ENCODE measurements at places on chromosomes 2 and 18. TPM values are rescaled to one million over a fixed set of nuclear protein-coding genes. Genes with fewer than 3 reads are reported as not detected.

GRCh38 chr2:19362755-19363473 is 4.5 kb upstream of the OSR1 start:
- DNase-seq: no peak

The ANKRD62 gene
- not detected for total RNA-seq

DNA sequence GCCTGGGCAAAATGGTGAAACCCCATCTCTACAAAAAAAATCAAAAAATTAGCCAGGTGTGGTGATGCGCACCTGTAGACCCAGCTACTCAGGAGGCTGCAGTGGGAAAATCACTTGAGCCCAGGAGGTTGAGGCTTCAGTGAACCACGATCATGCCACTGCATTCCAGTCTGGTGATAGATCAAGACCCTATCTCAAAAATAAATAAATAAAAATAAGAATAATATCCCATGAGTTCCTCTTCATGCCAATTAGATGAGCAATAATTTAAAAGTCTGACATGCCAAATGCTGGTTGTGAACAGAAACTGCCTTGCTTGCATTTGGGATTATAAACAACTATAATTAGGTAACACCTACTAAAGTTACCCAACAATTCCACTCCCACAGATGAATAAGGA is 22.1 kb upstream of the ANKRD44 start:
- no peak for DNase-seq

The PTPRN gene
- 0.09 TPM for total RNA-seq

- no peak for DNase-seq
Observed at GRCh38 chr2:128234613-128235012, 84.1 kb downstream of the HS6ST1 start.

GRCh38 chr18:5155218-5155906 is 41.7 kb downstream of the AKAIN1 start:
- DNase-seq: no peak

GRCh38 chr2:240358080-240358479 is 77.4 kb upstream of the GPC1 start:
- no peak for DNase-seq

DNA sequence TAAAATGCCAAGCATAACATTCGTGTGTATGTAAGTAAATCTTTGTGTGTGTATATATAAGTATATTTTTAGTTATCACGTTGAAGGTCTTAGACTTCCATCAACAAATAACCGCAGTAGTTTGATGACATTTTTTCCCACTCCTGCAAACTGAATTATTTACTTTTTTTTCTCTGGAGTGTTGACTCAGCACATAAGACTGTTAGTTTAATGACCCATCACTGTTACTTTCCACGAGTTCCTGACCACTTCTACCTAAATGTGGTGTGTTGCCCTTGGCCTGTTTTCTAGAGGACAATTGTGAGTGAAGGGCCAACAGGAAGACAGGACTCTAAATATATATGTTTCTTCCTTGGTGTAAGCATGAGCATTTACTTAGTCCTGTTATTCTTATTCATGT is 71.3 kb upstream of the TXNDC2 start:
- DNase-seq: no peak

DNA sequence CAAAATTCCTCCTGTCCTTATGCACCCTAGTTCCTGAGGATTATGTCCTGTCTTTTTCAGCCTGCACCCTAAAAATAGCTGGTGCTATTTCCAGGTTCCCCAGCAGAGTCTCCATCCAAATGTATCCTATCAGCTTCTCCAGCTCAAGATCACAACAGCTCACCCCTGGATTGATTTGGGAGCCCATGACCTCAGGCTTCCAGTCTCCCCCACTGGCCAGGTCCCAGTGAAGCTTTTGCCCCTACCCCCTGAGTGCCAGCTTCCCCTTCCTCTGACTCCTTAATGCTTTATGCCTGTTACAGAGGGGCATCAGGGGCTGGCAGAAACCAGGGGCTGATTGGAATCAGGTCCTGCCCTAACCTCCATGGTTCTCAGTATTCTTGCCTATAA is 76.9 kb upstream of the DAPL1 start:
- DNase-seq: no peak

The TLX2 gene
- total RNA-seq: 0.25 TPM

- no peak for DNase-seq
Observed at GRCh38 chr2:11340717-11341116, 3.7 kb downstream of the ROCK2 start.

The LIMS2 gene
- total RNA-seq: 8.1 TPM

GRCh38 chr2:74688881-74689280 is 34.8 kb downstream of the SEMA4F start:
- no peak for DNase-seq

GRCh38 chr2:11292464-11293255 is 51.8 kb downstream of the ROCK2 start:
- DNase-seq: no peak

The PSMA8 gene
- 0.45 TPM for total RNA-seq

GRCh38 chr2:237053066-237053465 is 32.6 kb upstream of the COPS8 start:
- no peak for DNase-seq

DNA sequence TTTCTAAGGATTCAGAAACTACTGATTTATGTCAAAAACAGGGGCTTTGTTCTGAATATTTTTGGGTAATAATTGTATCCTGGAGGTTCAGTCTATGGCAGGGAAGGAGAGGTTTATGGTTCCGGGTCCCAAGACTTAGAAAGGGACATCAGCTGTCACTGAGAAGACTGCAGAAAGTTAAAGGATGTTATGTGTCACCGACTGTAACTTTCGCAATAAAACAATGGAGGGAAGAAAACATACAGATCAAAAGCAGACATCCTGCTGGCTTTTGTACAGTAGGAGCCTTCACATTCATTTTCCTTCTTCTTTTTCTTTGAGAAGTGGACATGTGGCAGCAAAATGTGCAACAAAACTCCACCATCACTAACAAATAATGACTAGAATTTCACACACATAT is 900.7 kb upstream of the SOX11 start:
- no peak for DNase-seq

The SSB gene
- total RNA-seq: 41.8 TPM

The TM4SF20 gene
- not detected for total RNA-seq

The BCL2 gene
- 83.5 TPM for total RNA-seq

GRCh38 chr18:76053551-76053950 is 441.5 kb downstream of the ZNF516 start:
- no peak for DNase-seq

GRCh38 chr2:59077981-59078531 is 836.9 kb upstream of the FANCL start:
- DNase-seq: no peak

The ABCB11 gene
- total RNA-seq: not detected

The FLACC1 gene
- 1.0 TPM for total RNA-seq

DNA sequence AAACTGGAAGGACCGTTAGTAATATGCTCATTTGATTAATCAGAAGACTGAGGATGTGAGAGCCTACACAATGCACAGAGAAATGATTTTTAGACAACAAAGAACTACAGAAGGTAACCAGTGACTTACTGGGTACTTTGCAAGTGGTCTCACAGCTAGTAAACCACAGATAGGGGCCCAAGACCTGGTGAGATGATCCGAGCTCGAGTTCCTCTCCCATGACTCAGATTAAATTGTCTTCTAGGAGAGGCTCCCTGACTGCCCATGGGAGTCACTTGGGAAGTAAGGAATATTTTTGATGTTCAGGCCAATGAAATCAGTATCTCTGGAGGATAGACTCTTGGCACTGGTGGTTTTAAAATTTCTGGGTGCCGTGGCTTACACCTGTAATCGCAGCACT is 220.2 kb downstream of the CLIP4 start:
- no peak for DNase-seq

- DNase-seq: no peak
Observed at GRCh38 chr2:230439590-230439989, 23.6 kb downstream of the SP100 start.

The EN1 gene
- not detected for total RNA-seq
